ENCODE measurements at places on chromosomes 1 and 21.
A peak's percentile ranks its signal among the peaks of the same experiment; 100 is the strongest.

DNA sequence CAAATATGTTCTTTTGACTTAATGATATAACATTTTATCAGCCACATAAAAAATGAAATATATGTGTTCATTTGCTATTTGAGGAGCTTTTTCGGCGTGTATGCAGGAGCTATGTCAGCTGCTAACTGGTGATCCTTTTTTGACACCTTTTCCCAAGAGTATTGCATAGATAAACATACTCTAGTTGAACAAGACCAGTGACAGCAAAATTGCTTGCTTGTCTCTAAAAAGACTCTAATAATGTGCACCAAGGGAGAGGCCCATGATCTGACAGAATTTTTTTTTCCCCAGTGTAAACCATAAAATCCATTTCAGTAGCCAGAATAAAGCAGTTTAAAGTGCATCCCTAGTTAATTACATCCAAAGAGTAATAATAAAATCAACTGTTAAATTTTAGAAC lies 103.6 kb upstream of the BARHL2 start:
- no peak for DNase-seq

GRCh38 chr21:42233067-42233961 lies 14.4 kb downstream of the ABCG1 start:
- DNase-seq: peak; percentile 86

- DNase-seq: no peak
Observed at GRCh38 chr21:42471716-42472330, 24.2 kb downstream of the RSPH1 start.

DNA sequence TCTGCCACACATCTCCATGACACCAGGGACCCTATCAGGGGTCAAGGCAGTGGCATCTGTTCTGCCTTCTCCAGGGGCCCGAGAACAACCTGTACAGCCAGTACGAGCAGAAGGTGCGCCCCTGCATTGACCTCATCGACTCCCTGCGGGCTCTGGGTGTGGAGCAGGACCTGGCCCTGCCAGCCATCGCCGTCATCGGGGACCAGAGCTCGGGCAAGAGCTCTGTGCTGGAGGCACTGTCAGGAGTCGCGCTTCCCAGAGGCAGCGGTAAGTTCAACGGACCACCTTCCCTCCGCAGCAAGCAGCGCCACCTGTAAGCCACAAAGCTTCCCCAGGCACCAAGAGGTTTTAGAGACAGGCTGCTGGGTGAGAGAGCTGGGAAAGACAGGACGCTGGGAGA lies 15.9 kb downstream of the MX2 start:
- no peak for DNase-seq

- DNase-seq: no peak
Observed at GRCh38 chr1:44239331-44239960, 26.2 kb downstream of the DMAP1 start.

GRCh38 chr1:198908995-198909394 lies 270.2 kb downstream of the PTPRC start:
- no peak for DNase-seq

DNA sequence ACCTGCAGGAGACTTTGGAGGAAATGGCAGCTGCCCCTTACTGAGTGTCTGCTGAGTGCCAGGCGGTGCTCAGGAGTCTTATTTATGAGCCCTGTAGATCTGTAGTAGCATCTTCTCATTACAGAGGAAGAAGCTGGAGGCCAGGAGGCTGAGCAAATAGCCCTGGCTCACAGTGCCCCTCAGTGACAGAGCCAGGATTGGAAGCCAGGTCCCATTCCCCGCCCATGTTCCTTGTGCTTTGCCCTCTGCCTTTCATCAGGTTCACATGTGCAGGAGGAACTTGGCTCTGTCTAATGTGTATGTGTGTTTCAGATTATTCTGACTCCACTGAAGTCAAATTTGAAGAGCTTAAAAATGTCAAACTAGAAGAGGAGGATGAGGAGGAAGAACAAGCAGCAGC lies 21.2 kb downstream of the KDM4A start:
- no peak for DNase-seq

- peak; percentile 92 for DNase-seq
Observed at GRCh38 chr21:45973475-45974072, 8.0 kb upstream of the COL6A1 start.

DNA sequence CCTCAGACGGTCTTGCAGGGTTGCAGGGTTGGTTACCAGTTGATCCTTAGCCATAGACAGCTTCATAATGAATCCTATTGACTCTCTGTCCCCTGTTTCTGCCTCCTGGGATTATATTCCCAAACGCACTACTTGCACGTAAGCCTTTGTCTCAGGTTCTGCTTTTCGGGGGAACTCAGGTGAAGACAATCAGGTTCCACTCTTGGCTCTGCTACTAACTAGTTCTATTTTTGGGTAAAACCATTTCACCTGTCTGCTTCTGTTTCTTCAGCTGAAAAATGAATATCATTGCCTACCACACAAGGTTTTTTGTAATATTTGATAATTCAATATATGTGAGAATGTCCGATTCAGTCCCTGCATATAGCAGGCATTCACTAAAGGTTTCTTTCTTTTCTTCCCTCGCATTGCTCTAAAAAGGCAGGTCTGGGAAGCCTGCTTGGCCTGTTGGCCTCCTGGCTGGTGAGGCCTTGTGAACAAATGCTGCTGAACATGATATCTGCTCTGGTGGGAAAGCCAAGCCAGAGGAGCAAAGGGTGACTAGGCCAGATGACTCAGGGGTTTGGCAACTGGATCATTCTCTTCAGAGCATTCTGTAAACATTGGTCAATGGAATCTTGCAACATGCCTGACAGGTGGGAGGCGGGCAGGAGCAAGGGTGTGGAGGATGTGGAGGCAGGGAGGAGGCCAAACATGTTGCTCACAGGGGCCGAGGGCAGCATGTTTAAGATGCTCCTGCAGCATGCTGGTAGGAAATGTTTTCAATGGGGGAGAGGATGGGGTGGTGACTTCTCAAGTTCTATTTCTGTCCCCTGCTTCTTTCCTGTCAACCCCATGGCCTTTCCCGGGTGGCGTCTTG lies 23.8 kb downstream of the IER5 start:
- DNase-seq: no peak

DNA sequence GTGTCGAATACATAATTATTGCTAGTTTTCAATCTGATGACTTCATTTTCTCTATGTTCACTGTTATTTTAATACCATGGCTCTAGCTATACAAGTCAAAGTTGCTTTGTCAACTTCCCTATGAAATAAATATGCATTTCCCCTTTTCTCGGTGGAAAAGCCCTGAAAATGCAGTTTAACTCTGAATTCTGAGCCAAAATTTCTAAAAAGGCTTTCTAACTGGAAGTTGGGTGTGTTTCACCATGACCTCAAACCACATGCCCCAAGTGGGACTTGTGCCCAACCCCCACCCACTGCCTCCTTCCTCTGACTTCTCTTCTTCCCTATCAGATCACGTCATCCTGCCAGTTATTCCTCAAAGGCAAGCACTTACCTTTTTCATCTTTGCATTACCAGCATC lies 8.9 kb downstream of the MKNK1 start:
- peak; percentile 88 for DNase-seq

GRCh38 chr1:111603979-111604378 lies 15.6 kb upstream of the RAP1A start:
- DNase-seq: no peak

GRCh38 chr1:28983509-28984310 lies 69.3 kb downstream of the EPB41 start:
- DNase-seq: peak; percentile 56

GRCh38 chr1:108502624-108503023 lies 52.5 kb downstream of the NBPF6 start:
- DNase-seq: no peak

DNA sequence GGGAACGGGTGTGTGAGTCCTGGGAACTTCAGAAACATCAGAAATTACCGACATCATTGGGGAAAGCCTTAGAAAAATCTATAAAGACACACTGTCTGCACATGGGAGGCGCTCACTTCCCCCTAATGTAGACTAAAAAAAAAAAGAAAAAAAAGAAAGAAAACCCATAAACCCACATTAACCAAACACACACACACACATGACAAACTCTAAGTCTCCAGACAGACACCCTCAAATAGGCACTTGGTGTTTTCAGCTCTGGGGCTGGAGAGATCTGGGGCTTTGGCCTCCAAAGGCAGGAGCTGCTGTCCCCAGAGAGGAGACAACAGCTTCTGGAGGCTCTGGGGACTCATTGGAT lies 13.2 kb upstream of the SDHB start:
- no peak for DNase-seq

DNA sequence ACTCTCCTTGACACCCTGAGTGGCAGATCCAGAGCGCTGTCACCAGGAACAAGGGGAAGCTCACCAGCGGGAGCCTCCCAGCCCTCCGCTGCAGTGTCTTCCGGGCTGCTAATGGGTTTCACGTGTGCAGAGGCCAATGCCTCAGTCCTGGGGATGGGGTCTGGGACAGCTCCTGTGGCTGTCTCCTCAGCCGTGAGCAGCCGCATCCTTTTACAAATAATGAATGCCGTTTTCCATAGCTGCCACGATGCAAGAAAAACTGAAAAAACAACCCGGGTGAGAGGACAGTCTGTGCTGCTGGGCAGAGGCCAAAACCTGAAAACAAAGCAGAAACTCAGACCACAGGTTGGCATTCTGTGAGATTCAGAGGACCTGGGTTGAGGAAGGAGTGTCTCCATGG lies 212.2 kb upstream of the RAB4A start:
- no peak for DNase-seq

DNA sequence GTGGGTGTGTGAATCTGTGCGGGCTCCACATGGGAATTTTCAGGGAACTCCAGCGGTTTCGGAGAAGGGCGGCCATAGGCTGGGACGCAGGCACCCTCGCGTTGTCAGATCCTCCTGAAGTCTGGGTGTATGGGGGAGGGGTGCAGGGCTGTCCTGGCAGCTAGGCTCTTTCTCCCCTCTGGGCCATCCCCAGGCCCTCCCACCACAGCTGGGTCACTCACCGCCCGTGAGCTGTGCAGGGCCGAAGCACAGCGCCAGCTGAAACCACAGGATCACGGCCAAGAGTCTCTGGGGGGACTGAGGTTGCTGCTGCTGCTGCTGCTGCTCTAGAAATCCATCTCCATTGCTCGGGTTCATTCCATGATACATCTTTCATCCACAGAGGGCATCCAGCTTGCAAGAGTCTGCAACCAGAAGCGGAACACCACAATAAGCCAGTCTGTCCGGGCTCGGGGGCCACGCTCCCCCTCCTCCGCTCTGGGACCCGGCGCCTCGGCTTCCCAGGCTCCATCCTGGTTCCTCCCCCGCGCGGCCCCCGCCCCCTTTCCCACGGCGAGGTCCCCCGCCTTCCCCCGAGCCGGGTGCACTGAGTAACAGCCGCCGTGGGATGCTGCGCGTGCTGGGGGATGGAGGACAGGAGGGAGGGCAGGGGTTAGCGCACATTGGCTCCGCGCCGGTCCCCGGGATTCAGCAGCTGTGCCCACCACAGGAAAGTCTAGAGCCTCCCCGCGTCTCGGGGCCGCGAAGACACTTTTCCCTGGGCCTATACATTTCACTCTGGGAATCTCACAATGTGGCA lies 720 bp downstream of the SUSD4 start:
- no peak for DNase-seq

DNA sequence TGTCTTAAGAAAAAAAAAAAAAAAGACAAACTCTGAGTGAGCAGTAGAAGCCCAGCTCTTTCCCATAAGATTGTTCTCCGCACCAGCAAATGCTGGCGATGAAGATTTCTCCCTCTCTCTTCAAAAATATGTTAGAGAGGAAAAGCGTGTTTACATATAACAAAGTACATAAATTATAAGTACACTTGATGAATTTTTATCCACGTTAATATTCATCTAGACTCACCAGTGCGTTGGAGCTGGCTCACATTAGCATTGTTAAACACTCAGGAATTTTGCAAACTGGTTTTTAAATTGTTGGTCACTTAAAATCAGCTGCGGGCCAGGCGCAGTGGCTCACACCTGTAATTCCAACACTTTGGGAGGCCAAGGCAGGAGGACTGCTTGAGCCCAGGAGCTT lies 56.0 kb downstream of the RUNX3 start:
- DNase-seq: no peak

GRCh38 chr21:35086357-35086756 lies 37.3 kb upstream of the RUNX1 start:
- DNase-seq: no peak

GRCh38 chr1:68973459-68974244 lies 476.8 kb upstream of the DEPDC1 start:
- DNase-seq: no peak

DNA sequence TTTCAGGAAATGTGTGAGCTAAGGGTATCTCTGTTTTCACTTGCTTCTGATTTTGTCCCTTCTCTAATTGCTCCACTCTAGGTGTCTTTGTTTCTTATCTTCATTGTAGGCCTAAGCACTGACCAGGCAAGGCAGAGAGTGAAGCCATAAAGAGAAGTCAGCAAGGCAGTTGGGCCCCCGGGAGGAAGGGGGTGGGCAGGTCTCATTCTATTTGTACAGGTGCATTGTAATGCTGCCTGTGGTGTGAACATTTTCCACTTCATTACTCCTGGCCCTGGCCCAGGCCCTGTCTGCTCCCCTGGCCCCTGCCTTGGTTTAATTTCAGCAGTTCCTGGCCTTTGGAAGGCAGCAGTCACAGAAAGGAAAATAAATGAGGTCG lies 86.4 kb upstream of the JUN start:
- DNase-seq: no peak

GRCh38 chr21:14763695-14764064 lies 217.6 kb upstream of the SAMSN1 start:
- no peak for DNase-seq

GRCh38 chr1:34066981-34067603 lies 97.9 kb downstream of the CSMD2 start:
- no peak for DNase-seq

- no peak for DNase-seq
Observed at GRCh38 chr21:40719615-40720014, 127.3 kb downstream of the DSCAM start.

DNA sequence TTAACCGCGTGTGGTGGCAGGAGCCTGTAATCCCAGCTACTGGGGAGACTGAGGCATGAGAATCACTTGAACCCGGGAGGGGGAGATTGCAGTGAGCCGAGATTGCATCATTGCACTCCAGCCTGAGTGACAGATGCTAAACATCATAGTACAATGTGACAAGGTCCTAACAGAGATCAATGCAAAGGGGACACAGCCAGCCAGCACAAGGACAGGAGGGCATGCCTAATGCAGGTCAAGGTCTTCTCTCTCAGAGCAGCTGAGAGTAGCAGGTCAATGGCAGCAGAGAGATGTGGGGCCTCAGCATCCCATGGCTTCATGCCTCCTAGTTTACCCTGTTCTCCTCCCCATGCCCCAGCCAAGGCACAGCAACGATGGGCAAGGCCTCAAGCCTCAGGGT lies 3.0 kb upstream of the SMIM11 start:
- no peak for DNase-seq

GRCh38 chr1:68047659-68048026 lies 2.8 kb downstream of the DIRAS3 start:
- DNase-seq: no peak

GRCh38 chr1:236808564-236809130 lies 13.6 kb downstream of the MTR start:
- DNase-seq: no peak

Measured in Right ventricle myocardium inferior (tissue), 1 donor.